Left colon (tissue), 2 donors: ENCODE measurements at places on chromosomes 3 and 15. TPM values are rescaled to one million over a fixed set of nuclear protein-coding genes. Genes with fewer than 3 reads are reported as not detected.

GRCh38 chr3:8481380-8481779 lies 20.2 kb upstream of the LMCD1 start:
- no peak for DNase-seq

TTLL13 gene
- total RNA-seq, result 0.47 TPM

DNA sequence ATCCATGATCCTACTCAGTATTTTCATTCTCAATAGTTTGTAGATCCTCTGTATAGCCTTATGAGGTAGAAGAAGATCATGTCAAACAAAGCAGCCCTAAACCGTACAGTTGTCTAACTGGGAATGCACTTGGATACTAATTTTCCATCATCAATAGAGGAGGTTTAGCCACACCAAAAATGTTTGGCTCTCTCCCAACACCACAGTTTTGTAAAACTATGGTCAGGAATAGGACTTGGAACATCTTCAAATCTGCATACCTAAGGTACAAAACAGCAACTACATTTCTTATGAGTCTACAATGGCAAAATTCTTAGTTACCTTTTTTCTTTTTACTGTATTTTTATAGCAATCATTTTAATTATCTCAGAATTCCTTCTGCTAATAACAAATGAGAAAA lies 1001.6 kb downstream of the ROBO2 start:
- no peak for DNase-seq

ABHD17C gene
- total RNA-seq, result 160 TPM

CYP8B1 gene
- not detected for total RNA-seq

DNA sequence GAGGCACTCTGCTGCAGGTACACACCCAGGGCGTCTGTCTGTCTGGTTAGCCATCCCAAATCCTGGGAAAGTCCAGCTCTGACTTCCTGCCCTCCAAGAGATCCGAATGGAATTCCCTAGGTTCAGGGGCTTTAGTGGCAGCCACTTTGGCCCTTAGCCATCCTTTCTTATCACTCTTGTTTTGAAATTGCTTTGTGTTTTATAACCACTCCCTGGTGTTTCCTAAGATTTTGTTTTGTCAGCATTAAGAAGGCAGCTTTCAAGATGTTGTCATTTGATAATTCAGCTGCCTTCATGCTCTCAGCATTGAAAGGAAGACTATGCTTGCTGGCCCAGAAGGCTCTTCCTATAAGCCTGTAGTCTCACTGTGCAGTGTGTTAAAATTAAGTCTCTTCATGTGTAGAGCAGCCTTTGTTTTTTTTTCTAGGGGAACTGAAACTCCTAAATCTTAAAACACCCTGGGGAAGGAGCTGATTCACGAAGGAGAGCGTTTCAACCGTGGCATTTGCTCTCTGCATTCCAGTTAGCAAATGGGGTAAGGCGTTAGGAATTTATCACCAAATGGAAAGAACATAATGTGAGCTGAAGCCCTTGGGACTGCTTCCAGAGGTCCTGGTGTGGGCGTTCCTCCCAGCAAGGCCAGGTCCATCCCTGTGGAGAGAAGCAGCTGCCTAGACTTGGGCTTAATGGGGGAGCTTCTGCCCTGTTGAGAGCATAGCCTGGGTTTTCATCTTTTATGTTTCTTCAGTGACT lies 14.2 kb upstream of the CLEC3B start:
- DNase-seq, result no peak
